Effector memory CD4-positive, alpha-beta T cell (primary cell): ENCODE measurements at places on chromosomes 5 and 9.
A peak's percentile ranks its signal among the peaks of the same experiment; 100 is the strongest.

- DNase-seq = no peak
Measured at GRCh38 chr9:114789006-114789405, 16.8 kb downstream of the TNFSF15 start.

DNA sequence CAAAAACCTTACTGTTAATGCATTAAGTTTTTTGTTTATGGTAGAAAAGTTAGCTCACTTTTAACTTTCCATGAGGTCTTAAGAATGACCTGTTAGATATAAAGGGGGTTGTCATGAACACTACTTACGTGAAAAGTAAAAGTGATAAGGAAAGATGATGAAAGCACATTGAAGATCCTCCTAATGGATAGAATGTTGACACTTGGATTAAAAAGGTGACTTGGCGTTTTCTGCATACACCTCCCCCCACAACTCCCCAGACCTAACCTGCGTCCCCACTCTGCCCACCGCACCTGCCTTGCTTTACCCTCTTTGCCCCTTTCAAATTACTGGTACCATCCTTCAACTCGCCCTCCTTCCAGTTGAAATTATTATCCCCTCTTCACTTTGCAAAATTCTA lies 32.0 kb downstream of the TJP2 start:
- DNase-seq = no peak

GRCh38 chr9:131733541-131734061 lies 6.3 kb downstream of the RAPGEF1 start:
- DNase-seq = peak; percentile 36

DNA sequence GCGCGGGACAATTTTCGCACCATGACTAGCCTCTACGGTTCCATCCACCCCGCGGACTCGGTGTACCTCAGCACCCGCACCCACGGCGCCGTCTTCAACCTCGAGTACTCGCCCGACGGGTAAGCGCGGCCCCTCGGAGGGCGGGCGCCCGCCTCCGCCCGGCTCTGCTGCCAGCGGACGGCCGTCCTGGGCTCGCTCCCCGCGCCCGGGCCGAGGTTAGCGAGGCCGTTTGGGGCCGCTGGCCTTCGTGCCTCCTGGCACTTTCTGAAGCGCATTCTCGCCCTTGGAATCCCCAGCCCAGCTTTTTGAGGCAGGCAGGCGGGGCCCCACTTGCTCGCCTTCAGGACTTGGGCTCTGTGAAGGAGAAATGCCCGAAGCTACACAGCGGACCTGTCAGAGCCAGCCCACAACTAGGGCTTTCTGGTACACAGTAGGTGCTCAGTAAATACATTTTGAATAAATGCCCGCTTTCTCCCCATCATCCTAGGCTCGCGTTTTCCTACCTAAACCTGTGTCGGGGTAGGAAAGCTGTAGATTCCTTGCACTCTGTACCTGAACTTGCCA lies 772 bp downstream of the DCAF10 start:
- DNase-seq = no peak

DNA sequence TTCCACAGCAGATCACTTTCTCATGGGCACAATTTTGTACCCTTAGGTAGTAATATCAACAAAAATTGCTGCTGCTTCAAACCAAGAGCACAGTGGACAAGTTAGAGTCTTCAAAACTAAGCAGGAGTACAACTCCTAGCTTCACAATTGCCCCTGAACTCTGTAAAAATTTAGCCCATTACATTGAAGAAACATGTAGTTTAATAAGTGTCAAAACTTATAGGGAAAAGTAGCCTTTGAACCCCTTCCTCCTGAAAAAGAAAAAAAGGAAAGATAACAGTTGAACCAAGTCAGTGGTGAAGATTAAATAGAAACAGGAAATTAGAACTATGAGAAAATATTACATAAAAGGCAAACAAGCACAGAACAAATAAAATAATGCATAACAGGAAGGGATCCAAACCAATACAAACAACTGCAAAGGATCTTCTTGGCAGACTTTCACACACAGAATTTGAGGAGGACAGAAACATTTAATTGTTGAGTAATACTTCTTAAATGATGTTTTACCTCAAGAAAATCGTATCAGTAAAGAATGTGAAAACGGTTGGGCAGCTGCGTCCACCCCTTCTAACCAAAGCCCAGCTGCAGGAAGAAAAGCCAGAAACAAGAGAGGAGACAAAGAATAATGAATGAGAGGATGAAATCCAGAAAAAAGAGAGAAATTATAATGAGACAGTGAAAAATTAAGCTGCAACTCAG lies 636.0 kb downstream of the NR2F1-AS1 start:
- no peak for DNase-seq

DNA sequence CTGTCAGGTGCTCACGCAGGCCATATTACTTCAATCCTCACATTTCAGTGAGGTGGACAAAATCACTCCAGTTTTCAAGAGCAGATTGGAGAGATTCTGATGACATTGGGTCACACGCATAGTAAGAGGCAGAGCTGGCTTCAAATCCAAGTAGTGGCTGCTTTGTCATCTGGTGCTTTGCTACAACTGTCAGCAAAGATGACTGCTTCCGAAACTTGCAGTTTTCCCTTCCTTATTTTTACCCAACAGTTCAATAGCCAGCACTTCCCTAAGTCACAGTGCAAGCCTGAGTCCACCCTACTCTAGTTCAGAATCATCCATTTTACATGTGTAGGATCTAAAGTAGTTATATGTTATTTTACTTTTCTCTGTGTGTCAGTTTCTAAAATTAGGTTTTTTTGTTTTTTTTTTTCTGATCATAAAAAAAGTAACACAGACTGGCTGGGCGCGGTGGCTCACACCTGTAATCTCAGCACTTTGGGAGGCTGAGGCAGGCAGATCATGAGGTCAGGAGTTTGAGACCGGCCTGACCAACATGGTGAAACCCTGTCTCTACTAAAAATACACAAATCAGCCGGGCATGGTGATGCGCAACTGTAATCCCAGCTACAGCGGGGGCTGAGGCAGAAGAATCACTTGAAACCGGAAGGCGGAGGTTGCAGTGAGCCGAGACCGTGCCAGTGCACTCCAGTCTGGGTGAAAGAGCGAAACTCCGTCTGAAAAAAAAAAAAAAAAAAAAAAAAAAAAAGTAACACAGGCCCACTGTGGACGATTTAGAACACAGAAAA lies 49.6 kb downstream of the ANKDD1B start:
- DNase-seq = no peak

- no peak for DNase-seq
Measured at GRCh38 chr5:134258896-134259295, 33.0 kb upstream of the PPP2CA start.

- no peak for DNase-seq
Measured at GRCh38 chr9:9752722-9753121, 860.1 kb downstream of the PTPRD start.

DNA sequence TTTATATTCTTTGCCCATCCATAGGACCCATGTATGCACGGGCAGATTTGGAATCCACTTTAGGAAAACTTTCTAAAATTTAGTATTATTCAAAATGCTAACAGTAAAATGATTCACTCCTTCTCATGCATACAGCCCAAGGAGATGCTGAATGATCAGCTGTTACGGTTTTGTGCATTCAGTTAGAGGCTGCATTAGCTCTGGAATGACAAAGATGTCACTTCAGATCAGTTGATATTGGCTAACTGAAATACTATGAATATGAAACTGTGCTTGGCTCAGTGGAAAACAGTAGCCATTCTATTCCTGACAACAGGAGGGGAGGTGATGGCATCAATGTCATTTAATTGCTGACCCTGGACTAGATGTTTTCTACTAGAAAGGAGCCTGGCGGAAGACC lies 560.7 kb downstream of the ZNF608 start:
- no peak for DNase-seq

DNA sequence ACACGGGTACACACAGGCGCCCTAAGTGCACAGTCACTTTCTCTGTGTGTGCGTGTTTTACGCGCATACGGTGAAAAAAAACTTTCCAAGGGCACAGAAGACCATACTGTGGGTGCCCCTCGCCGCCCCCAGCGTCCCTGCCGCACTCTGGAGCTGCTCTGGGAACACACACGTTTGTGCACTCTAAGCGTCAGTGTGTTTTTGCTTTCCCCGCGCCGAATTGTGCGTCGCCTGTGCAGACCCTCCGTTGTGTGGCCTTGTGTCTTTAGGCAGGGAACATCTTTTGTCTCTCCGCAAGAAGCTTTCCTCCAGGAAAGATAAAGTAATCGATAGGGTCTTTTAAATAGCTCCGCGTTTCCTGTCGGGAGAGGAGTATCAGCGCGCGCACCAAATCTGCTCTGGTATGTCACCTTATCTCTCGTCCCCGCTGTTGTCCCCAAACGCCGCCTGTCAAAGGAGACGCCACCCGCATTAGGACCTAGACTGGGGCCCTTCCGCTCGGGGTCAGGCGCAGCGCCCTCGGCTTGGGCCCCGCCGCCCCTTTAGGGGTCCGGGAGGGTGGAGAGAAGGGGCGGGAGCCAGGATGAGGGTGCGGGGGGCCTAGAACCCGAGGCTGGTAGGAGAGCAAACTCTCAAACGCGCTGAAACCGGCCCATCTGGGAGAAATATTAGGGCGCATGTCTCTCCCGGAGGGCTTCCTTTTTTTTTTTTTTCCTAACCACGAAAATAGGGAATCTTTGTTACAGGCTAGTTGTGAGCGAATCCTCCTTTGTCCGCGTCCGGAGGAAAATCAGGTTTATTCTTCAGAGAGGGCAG lies 10.5 kb upstream of the NKX2-5 start:
- no peak for DNase-seq

- DNase-seq = no peak
Measured at GRCh38 chr5:73119451-73120157, 771 bp upstream of the TMEM171 start.

- DNase-seq = peak; percentile 43
Measured at GRCh38 chr5:95817430-95817829, 5.1 kb downstream of the GLRX start.

GRCh38 chr5:147095740-147096139 lies 139.1 kb upstream of the STK32A start:
- DNase-seq = no peak

- no peak for DNase-seq
Measured at GRCh38 chr5:1842004-1842819, 40.5 kb downstream of the IRX4 start.

DNA sequence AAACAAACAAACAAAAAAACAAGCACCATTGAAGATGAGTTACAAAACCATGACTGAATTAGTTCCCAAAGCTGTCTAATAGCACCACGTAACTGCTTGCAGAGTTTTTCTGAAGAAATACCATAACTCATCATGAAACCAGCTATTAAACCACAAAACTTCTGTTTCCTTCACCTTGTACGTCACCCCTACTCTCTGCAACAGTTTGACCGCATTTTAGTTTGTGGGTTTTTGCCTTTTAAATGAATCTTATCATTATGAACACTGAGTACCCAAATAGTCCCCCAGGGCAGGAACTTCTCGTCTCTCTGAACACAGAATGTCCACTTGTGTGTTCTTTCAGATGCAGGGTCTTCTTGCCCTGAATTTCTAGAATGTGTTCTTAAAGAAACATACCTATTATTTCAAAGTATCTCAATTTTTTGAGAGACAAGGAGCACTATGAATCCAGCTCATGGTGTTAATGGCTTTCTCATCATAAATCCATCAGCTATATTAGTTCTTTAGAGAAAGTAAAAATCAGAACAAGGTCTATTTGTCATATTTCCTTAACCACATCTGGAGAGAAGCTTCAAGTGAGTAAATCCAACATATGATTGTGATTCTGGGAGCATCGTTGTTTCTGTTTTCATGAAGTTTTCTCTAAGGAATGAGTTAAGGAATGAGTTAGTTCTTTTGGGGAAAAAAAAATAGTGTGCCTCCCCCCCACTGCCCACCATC lies 210.6 kb downstream of the AUH start:
- DNase-seq = no peak

DNA sequence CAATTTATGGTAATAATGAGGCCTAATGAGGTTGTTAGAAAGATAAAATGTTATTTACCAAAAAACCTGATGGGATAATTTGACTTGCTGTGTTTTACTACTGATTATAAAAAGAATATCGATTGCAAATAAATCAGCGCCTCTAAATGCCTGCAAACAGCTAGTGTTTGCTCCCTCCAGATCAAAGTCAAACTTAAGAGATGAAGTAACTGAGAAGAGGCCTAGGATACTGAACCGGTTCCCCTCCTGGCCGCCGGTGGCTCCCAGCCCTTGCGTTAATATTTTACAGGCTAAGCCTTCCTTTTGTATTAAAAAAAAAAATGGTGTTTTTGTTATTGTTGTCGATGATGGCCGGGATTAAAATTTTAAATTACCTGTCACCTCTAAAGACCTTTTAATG lies 2.6 kb downstream of the IRX1 start:
- DNase-seq = no peak

DNA sequence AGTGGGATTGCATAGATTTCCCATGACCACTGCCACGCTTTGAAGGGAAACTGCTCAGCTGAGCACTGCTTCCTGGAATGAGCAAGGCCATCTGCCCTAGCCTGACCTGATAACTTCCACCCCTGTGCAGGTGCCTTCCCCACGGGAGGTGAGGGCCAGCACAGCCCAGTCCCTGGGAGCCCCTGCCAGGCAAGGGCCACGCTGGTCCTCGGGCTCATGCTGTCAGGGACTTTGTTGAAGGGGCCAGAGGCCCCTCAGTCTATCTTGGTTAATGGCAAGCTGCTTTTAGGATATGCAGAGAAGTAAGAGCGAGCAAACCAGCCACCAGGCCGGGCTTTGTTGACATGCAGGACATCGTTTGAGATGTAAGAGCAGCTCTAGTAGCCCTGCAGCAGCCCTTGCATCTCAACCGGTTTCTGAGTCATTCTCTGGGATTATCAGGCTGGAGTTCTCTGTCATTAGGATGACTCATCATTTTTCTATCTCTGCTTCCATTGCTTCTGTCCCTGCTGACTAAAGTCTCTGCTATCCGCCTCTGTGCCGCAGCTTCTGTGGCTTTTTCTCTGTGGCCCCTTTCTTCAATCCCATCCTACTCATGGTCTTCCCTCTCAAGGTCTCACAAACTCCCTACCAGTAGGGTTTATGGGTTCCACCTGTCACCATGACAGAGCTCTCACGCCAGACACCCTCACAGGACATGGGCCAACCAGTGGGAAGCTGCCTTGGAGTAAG lies 30.6 kb upstream of the IQGAP2 start:
- no peak for DNase-seq

DNA sequence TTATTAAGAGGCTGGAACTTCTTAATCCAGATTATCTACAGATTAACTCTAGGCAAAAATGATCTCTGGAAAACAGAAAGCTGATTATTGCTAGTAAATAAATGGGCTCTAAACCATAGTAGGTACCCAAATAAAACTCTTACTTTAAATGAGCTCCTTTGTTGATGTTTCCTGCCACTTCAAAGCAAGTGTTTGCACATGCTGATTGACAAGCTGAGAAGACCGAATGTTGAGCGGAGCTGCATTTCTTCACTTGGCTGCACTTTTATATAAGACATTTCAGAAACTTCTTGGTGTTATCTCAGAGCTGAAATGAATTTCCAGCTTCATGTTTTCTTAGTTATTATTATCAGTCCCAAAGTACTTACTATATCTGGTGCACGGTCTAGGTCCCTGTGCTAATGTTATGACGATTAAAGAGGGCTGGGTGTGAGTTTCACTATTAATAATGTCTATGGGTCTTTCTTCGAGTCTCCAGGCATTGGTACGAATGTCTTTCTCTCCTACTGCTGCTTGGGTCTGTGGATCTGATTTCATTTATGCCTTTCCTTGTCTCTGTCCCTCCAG lies 58.6 kb upstream of the CTXN3 start:
- DNase-seq = no peak

- no peak for DNase-seq
Measured at GRCh38 chr5:5313101-5313635, 109.3 kb upstream of the ICE1 start.

- no peak for DNase-seq
Measured at GRCh38 chr5:181127907-181128626, 2.9 kb downstream of the OR2V1 start.

GRCh38 chr5:116880150-116880549 lies 305.5 kb upstream of the SEMA6A start:
- DNase-seq = no peak
